Smooth muscle cell of trachea (primary cell): ENCODE measurements at places on chromosomes 4 and X. TPM values are rescaled to one million over a fixed set of nuclear protein-coding genes. Genes with fewer than 3 reads are reported as not detected.

The TET2 gene
- total RNA-seq: 7.1 and 7.9 TPM in 2 replicates

The XAGE1A gene
- not detected in 2 replicates for total RNA-seq

The MSX1 gene
- total RNA-seq: 14.4 and 17.2 TPM in 2 replicates

The NMU gene
- not detected in 2 replicates for total RNA-seq

The SOD3 gene
- total RNA-seq: 42.3 and 106 TPM in 2 replicates

The DGAT2L6 gene
- not detected in 2 replicates for total RNA-seq

The CNGA1 gene
- total RNA-seq: not detected in 2 replicates

The PLA2G12A gene
- 17.7 and 18.5 TPM in 2 replicates for total RNA-seq

The MAGEA2B gene
- total RNA-seq: not detected in 2 replicates

The LRAT gene
- under 0.01 and 0.15 TPM in 2 replicates for total RNA-seq

The GRIA3 gene
- total RNA-seq: 3.3 and 3.6 TPM in 2 replicates

The POU3F4 gene
- total RNA-seq: not detected in 2 replicates

The LAP3 gene
- 140 and 169 TPM in 2 replicates for total RNA-seq

The UFSP2 gene
- total RNA-seq: 37.5 and 52.1 TPM in 2 replicates
